ENCODE measurements at places on chromosomes 1 and 21.

- no peak for DNase-seq
Observed at GRCh38 chr1:36391271-36391670, 5.5 kb upstream of the STK40 start.

GRCh38 chr21:31725202-31725839, 6.6 kb downstream of the SCAF4 start:
- no peak for DNase-seq

- no peak for DNase-seq
Observed at GRCh38 chr1:209387969-209388329, 195.6 kb upstream of the CAMK1G start.

DNA sequence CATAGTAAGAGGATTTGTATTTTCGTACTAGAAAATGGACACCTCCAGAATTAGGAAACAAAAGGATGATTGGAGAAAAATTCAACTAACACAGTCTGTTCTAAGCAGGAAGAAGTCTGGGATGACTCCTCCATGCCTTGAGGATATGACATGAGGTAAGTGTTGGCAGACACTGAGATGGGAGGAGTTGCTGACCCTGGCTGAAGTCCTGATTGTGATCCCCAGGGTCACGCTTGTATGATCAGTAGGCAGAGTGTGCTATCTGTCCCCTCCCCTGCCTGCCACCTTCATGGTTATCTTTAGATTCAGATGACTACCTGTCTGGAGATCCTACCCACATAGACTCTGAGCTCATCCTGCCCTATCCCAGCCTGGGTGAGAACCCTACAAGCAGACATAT, 249.1 kb downstream of the C1orf94 start:
- no peak for DNase-seq

DNA sequence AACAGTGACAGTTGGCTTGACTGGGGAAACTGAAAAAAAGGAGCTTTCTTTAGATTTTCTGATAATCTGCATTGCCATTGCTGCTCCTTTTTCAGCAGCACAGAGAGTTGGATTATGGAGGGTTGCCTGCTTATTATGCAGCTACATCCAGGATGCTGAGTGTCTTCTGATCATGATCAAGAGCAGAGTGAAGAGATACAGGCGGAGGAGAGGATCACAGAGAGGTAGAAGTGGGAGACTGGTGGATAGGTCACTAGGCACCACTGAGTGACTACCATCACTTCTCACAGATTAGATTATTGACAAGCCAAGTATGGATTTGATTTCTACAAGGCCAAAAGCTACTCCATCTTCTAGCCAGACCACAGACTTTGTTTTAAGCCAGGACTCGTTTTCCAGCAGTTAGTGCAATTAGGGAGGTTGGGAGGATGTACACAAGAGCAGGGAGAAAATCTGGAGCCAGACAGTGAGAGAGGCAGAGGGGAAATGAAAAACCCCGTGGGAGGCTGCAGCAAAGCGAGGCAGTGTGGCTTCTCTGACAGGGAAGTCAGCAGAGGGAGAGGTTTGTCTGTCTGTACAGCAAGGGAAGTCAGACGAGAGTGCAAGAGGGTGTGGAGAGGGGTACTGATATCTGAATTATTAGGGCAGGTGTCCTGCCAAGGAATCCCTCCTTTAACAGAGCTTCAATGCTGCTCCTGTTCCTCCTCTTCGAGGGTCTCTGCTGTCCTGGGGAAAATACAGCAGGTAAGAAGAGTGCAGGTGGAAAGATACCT, at the start of gene CD1E:
Gene CD1E, plus strand, starts transcription at position 592 of the 773 bp plus-strand sequence. Its CDS starts 95 bp downstream, at position 687.
- no peak for DNase-seq

DNA sequence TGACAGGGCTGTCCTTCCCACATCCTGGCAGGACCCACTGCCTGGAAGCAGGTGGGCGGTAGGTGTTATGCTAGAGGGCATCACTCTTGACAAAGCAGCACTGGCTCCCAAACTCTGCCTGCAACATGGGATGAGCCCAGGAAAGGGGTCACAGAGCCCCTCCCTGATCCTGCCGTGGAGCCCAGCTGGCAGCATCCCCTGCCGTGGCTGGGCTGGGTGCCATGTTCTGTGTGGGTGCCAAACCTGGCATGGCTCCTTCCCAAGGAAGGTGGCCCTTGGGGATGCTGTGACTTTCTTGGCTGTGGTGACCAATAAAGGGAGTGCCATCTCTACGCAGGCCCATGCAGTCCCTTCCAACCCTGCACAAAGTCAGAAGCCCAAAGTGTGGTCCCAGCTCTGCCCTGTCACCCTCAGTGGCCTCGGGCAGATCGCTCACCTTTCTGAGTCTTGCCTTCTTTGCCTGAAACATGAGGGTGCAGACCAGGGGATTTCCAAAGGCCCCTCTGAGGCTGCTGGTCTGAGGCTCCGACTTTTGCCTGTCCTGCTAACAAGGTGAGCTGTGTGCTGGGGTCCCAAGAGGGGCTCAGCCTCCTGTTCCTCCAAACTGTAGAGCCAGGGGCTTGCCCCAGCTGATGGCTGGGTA, 6.0 kb downstream of the CDK18 start:
- DNase-seq = no peak

DNA sequence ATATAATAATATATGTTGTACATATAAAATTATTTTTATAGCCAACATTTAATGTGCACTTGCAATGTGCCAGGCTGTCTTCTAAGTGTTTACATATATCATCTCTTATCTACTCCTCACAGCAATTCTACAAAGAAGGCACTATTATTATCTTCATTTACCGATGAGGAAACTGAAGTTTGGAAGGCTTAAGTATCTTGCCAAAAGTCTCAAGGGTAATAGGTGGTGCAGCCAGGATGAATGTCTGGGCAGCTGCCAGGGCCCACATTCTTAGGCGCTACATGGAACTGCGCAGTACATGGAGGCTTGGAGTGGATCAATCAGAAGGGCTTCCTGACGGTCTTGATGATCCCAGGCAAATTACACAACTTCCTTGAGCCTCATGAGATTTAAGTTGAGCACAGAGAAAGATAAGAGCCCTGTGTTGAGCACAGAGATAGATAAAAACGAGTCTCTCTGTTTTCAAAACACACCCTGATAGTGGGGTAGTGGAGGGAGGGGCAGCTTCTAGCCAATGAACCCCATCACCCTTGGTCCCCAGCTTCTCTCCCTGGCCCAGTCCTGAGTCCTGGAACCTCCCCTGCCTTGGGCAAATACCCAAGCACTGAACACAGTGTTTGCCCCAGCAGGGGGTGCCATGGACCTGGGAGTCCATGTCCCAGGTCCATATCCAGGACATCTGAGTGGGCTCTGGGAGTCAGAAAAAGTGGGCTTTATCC, 9.2 kb downstream of the POU3F1 start:
- DNase-seq = no peak

GRCh38 chr1:215844266-215844665, 277.2 kb downstream of the KCTD3 start:
- no peak for DNase-seq

DNA sequence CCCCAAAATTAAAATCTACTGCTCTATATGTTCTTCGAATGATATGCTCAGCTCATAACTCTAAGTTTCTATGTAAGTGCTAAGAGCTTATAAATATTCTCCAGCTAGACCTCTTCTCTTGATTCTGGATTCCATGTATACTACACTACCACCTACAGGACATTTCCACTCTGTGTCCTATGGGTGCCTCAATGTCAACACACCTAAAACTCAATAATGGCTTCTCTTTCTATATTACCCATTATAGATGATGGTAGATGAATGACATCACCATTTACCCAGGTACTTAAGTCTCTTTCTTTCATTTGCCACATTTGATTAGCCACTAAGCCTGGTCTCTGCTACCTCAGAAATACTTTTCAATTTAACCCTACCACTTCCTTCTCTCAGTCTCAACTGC, 41.3 kb downstream of the TBX19 start:
- DNase-seq = peak; percentile 19

DNA sequence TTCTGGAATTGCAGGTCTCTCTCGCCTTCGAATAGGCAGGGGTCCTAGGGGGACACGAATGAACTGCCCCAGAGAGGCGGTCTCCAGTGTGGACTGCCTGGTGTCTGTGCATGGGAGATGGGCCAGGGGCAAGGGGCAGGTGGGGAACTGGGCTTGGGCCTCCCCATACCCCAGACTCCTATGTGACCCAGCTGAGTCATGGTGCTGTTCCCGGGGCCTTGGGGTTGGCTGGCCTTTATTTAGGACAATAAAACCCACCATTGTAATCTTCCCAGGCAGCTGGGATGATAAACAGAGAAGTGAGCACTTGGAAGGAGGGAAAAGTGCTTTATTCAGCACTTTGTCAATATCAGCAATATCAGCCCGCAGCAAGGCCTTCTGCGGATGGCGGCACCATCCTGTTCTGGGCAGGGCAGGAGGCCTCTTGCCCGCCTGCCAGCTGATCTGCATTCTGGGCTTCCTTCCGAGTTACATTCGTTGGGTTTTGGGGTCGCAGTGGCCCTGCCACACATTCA, 209.0 kb upstream of the TMEM51 start:
- no peak for DNase-seq

- DNase-seq = no peak
Observed at GRCh38 chr1:246573491-246573890, 7.2 kb downstream of the CNST start.

DNA sequence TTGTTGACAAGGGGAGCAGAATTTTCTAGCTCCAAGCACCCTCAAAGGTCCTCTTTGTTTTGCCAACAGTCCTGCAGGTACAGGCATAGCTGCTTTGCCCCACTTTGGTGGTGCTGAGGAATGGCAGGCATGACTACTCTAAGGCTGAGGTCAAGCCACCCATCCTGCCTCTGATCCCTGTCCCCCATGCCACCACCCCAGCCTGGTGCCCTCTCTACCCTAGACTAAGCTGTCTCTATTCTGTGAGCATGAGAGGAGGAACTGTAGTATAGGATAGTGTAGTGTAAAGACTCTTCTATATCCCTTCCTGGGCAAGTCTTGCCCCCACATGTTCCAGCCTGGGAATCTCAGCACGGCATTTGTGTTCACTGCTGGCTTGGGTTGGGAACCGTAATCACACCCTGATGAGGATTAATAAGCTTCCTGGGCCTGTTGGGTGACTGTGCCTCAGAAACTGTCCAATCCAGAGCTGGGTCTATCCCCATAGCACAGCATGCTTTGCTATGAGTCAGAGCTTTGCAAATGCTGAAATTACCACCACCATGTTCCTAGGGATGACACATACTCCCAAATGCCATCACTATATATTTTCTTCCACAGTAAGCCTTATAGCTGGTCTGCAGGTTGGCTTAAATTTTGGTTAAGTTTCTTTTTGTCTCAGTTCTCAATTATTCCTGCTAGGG, 105.7 kb upstream of the PPP2R5A start:
- DNase-seq = no peak

DNA sequence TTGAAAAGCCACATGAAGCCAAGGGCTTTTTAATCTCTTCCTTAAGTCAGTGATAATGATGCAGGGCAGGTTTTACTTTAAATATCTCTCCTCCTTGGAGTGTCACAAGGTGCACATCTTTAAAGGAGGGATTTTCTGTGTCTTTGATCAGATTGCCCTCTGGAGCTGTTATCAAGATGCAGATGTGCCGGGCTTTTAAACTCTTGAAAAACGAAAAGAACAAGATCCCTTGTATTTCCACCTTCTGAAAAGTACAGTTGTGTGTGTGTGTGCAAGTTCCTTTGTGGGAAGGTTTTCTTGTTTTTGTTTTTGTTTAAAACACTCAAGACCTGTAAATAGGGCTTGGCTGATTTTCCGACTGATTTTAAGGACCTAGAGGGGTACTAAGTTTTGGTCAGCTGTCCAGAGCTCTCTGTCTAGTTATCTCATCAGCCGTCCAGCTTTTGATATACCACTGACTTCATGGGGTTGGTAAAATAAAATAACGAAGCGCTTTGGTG, 1.6 kb downstream of the MARK1 start:
- DNase-seq = no peak

DNA sequence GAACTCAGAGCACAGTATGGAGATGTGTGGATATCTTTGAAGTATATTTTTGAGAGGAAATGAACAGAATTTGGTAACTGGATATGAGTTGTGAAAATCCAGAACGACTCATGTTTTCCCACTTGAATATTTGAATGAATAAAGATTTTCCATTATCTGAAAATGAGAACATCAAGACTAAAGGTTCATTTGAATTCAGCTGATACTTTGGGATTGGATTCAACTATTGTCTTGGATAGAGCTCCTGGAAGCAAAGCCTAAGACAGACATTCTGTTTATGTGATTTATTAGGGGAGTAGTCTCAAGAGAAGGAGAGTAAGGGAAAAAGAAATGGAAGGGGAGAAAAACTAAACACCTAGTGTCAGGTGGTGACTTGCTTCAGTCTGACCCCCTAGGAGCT, 256.0 kb upstream of the LYPLAL1 start:
- no peak for DNase-seq

- no peak for DNase-seq
Observed at GRCh38 chr1:53066891-53067738, 5.1 kb downstream of the PODN start.

DNA sequence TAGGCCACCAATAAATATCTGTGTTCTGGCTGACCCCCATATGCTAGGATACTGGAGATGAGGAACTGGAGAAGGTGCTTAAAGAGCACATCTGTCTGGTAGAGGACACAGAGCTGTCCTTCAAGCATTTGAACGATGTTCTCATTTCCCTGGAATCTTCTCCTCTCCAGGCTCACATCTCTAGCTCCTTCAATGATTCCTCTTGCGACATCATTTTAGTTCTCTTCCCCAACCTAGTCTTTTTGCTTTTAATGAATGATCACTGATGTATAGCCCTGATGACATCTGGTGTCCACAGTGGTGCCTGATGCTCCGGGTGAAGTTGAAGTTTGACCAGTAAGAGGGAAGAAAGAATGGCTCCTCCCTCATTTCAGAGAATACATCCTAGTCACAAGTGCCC, 80.8 kb upstream of the UBE2U start:
- DNase-seq = no peak

DNA sequence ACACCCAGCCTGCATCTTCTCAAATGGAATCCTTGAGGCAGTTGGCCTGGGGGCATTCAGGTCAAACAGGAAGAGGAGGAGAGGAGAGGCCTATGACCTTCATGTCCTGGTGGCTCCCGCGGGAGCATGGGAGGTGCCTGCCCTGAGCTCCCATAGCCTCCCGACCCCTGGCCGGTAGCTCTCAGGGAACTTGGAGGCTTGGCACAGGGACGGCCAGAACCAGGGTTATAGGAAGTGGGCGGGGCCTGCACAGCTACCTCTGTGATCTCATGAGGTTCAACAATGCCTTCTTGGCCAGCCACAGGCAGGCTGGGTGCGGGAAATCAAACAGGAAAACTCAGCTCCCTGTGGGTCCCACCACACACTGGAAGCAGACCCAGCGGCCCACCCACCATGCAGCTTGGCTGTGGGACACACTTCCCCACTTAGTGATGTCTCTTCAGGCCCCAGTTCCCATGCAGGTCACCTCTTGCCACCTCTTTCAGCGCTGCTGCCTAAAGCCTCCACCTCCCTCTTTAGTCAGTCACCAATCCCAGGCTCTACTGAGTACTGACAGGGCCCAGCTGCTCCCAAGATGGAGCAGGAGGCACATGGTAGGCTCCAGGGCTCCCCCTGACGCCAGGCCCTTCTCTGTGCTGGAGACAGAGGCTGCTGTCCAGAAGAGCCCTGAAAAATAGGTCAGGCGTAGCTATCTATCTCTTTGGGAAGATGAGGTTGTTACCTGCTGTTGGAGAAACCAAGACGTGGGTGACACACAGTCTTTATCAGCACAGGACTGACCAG, at the start of gene SLFNL1:
Gene SLFNL1, minus strand, starts transcription at position 200 of the 783 bp plus-strand sequence. CDS start 1,065 bp downstream, outside the sequence.
- no peak for DNase-seq

GRCh38 chr1:61636814-61637213, 88.1 kb downstream of the TM2D1 start:
- no peak for DNase-seq

GRCh38 chr1:150796374-150796773, 11.7 kb downstream of the CTSK start:
- no peak for DNase-seq

GRCh38 chr1:82819234-82819633, 1018.5 kb downstream of the ADGRL2 start:
- no peak for DNase-seq

Data from RPMI8226 (cell line).